ENCODE measurements at places on chromosomes 4 and X.

DNA sequence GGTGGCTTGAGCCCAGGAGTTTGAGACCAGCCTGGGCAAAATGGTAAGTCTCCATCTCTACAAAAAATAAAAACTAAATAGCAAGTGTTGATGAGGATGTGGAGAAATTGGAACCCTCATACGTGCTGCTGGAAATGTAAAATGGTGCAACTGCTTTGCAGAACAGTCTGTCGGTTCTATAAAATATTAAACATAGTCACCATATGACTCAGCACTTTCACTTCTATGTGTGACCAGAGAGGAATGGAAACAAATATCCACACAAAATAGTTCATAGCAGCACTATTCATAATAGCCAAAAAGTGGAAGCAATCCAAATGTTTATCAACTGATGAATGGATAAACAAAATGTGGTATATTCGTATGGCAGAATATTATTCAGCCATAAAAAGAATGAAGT lies 60.8 kb upstream of the FMR1 start:
- no peak for DNase-seq

DNA sequence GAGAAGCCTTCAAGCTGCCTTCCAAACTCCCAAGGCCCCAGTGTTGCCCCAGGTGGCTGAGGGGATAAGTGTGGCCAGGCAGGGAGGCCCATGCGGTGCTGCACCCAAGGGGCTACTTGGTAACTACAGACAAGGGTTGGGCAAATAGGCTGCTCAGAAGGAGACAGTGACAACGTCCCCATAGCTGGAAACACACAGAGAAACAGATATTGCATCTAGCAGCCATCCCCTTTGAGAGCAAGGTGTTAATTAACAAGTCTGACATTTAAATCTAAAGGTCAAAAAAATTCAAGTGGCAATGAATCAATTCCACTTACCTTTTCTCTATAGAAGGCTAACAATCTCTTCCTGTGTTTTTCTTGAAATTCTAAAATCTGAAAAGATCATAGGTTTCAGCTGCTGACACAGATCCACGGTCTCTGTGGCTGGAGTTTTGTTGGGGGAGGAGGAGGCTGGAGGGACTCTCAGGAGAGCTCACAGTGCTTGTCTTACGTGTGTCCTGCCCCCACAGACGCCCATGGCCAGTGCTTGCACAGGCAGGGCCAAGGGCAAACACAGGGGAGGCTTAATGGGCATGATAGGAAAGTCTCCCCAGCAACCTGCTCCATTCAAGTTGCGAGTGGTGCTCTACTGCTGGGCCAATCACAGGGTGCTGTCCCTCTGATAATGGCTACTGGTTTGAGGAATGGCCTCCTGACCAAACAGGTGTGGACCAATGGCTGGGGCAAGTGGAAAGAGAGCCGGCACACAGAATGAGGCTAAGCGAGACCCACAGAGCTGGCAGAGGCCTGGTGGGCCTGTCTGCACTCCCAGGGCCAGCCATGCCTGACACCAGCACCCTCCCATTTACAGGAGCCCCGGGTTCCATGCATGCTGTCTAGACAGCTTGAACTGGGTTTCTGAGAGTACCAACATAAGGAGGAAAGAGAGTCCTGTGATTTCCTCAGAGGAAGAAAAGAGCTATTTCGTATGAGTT lies 22.6 kb downstream of the RNF212 start:
- no peak for DNase-seq

DNA sequence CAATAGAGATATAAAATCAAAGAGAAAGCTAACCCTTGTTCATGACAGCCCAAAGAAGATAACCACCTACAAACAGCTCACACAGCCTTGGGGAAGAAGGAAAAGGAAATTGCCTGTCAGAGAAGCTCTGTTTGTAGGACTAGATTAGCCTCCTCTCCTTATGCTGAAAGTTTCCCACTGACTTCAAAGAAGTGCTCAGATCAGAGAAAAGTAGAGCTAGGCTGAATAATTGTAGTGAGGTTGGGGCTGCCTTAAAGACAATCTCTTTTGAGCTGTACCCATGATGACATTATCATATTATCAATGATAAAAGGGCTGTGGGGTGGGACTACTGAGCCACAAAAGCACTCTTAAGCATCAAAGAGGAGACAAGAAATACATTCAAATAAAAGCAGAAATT lies 223.0 kb upstream of the GALNT7 start:
- DNase-seq = no peak

GRCh38 chr4:103400405-103400804 lies 202.3 kb upstream of the CENPE start:
- DNase-seq = no peak

GRCh38 chrX:12672367-12673106 lies 118.7 kb upstream of the PRPS2 start:
- no peak for DNase-seq

- DNase-seq = no peak
Observed at GRCh38 chr4:10366628-10367027, 90.6 kb downstream of the ZNF518B start.

DNA sequence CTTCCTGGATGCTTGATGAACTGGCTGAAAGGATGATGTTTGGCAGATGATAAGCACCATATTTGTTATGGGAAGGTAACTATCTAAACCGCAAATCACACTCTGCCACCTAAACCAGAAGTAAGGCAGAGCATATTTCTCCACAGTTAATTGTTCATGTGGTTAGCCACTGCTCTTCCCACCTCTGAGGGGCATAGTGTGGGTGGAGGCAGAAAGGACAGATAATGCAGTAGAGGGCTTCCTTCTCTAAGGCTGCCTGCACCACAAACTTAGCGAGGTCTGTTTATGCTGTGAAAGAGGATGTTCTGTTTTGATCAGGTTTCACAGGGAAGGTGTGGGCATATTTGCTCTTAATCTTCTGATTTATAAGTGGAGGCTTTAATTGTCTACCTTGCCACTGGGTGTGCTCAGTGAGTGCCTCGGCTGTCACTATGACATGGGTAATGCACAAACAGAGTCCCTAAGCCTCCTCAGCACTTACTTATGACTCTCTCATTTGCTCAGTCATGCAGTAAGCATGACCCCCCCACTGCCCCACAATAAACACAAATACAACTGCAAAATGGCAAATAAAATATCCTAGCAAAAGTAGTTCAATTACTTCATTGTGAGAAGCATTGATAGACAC lies 401.0 kb downstream of the TMA16 start:
- peak; percentile 27 for DNase-seq

DNA sequence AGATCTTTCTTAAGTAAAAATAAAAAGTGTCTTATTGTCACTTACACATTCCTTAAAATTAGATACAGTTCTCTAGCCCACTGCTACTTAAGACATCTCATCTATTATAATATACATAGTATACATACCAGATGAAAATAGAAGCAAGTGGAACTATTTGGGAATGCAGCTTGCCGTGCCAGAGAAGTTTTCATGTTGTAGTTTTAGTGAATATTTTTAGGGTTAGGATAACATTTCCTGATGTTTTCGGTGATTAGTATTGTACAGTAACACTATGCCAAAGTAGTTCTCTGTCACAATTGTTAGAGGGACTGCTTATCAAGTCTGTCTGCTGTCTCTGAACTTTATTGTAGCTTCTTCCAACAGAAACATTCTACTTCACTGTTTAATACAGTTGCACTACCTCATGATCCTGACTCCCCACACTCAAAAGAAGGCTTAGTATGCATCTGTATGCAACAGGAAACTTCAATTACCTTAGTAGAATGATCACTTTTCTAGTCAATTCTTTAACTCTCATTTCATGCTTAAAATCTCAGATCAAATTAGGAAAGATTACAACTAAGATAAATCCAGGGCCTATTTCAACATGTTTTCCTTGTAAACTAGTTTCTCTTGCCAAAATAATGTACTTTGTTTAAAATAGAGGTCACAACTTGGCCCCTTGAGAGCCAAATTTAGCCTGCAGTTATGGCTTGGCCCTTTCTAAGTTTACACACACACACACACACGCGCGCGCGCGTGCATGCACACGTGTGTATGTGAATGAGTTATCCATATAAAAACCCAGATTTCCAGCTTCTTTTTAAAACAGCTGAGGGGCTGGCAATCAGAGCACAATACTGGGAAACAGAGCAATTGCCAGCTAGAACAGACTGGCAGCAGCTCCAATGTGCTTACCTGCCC lies 42.3 kb upstream of the SRPX start:
- no peak for DNase-seq

DNA sequence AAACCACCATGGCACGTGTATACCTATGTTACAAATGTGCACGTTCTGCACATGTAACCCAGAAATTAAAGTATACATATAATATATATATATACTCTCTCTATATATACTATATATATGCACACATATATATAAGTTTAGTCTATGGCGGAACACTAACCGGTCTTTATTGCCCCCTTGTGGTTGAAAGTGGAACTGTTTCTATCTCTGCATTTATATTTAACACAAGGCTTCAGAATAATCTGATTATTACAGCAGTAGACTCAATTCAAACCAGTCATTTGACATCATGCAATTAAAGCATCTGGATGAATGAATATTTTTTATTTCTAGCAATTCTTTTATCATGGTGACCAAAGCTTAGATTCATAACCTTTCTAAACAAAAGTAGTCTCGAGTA lies 14.6 kb downstream of the RAB9B start:
- DNase-seq = peak; percentile 87

GRCh38 chr4:2413821-2414610 lies 4.4 kb downstream of the ZFYVE28 start:
- DNase-seq = no peak

GRCh38 chr4:14259936-14260335 lies 632.4 kb upstream of the BOD1L1 start:
- DNase-seq = no peak

GRCh38 chr4:13706120-13706519 lies 78.6 kb upstream of the BOD1L1 start:
- peak; percentile 13 for DNase-seq

- peak; percentile 32 for DNase-seq
Observed at GRCh38 chrX:65407157-65407626, 127.4 kb downstream of the LAS1L start.

GRCh38 chr4:12583275-12583674 lies 900.9 kb downstream of the RAB28 start:
- DNase-seq = no peak

GRCh38 chr4:173666-174314 lies 49.5 kb downstream of the ZNF718 start:
- DNase-seq = no peak

GRCh38 chrX:51332188-51332942 lies at the start of gene NUDT10:
Gene NUDT10, plus strand, starts transcription at chrX:51332822. Its CDS starts 144 bp downstream, at chrX:51332966.
- DNase-seq = peak; percentile 89

- DNase-seq = no peak
Observed at GRCh38 chr4:19329077-19329476, 922.6 kb upstream of the SLIT2 start.

- DNase-seq = peak; percentile 16
Observed at GRCh38 chrX:100584611-100585010, at the start of gene TNMD. Gene TNMD, plus strand, starts transcription at chrX:100584936. Its CDS starts 83 bp downstream, at chrX:100585019.

DNA sequence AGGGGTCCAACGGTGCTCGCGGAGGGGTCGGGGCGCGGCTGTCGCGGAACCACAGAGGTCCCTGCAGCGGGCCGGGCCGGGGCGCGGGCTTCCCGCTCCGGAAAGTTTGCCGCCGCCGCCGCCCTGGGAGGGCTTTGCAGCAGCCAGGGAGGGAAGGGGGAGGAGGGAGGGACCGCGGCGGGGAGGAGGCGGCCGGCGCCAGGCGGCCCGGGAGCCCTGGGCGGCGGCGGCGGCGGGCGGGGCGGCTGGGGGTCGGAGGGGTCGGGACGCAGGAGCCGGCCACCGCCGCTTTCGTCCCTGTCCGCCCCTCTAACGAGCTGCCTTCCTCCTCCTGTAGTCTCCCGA lies 375 bp downstream of the FGFR3 start:
- DNase-seq = peak; percentile 61

- no peak for DNase-seq
Observed at GRCh38 chr4:83851261-83852084, 315.6 kb downstream of the GPAT3 start.

DNA sequence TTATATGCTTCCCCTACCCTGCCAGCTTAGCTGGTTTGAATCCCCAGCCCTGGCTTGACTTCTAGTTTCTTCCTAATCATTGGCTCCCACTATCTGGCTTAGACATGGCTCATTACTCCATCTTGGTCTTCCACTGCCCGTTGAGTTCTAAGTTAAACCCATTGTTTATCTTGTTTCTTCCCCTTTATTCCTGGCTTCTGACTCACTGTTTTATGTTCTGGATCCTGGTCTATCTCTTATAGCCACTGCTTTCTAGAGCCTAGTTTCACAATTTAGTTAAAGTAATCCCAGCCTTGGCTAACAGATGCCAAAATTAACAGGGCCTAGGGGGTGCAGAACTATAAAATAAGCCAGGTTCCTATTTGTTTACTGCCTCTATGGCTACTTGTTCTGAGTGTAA lies 120.9 kb downstream of the ARHGEF9 start:
- DNase-seq = no peak

GRCh38 chr4:112099701-112100297 lies 45.5 kb upstream of the FAM241A start:
- DNase-seq = peak; percentile 80

- DNase-seq = no peak
Observed at GRCh38 chr4:129622566-129622965, 526.6 kb downstream of the C4orf33 start.

DNA sequence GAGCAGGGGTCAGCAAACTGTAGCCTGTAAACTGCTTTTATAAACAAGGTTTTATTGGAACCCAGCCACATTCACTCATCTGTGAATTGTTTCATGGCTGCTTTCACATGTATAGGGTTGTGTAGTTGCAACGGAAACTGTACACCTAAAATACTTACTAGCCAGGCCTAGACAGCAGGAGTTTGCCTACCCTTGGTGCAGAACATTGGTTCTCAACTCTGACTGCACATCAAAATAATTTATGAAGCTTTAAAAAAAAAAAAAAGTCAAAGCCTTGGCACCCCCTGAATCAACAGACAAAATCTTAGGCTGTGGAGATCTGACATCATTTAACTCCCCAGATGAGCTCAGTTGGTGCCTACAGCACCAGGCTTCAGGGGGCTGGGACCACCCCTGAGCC lies 27.8 kb downstream of the ADGRA3 start:
- no peak for DNase-seq

DNA sequence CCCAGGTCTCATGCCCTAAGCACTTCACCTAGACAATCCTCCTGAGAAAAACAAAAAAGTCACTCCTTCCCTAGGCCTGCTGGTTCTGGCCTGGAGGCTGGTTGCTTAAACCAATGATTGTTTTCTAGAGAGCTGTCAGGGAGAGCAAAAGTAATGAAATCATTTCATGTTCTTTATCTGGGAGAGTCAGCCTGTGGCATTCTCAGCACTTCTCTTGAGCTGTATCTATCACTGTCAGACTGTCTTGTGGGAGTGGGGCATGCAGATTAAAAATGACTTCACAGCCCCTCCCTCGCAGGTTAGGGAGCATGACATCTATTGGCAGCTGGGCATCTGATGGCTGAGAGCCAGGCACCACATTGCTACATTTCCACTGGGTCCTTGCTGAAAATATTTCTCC lies 20.4 kb upstream of the TMEM154 start:
- no peak for DNase-seq

Measured in eye (tissue), 1 donor.